ENCODE measurements at places on chromosomes 3 and 15.

DNA sequence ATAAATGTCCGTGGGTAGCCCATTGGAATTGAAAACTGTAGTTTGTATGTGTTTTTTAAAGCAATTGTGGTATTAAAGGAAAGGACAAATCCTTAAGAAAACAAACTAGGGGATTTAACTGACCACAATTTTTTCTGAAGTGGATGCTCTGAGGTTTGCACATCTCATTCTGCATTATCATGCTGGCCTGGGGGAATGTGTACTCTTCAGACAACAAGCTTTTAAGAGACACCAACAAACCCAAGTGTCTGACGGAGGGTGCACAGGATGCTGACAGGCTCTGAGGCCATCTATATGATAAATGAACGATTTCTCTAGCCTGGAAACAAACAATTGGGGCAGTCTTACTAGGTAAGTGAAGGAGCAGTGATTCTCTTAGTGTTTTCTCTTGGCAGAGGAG lies 9.1 kb downstream of the LINS1 start:
- no peak for DNase-seq

DNA sequence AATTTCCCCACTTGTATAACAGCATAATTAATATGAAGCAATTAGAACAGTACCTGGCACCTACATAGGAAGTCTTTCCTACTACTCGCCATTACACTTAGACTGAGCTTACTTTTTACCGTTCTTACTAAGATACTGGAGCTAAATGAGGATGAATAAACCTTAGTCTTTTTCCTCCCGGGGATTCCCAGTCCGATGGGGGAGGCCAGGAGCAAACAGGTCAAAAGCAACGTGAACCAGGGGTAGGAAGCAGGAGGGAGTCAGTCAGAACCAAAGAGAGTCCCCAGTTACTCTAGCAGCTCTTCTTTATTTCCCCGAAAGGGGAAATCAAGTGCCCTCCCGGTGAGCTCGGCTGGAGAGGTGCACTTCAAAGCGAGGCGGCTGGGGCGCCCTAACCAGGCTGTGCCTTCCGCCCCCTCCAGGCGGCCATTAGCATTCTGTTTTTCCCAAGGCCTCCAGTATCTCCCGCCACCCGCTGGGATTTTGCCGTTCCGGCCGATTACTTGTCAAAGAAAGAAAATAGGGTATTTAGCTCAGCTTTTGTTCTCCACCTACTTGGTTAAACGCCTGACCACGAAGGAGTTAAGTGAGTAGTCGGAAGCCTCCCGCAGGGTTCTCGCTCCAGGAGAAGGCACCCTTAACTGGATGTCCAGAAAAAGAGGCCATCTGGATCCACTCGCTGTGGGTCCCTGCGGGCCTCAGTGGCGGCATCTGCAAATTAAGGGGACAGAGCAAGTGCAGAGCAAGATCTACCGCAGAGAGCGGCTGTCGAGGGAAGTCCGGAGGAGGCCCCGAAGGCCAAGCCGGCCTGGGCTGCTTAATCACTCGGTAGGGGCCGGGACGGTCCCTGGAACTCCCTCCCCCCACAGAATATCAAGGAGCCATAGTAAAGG lies 6.3 kb upstream of the EOMES start:
- DNase-seq = no peak

DNA sequence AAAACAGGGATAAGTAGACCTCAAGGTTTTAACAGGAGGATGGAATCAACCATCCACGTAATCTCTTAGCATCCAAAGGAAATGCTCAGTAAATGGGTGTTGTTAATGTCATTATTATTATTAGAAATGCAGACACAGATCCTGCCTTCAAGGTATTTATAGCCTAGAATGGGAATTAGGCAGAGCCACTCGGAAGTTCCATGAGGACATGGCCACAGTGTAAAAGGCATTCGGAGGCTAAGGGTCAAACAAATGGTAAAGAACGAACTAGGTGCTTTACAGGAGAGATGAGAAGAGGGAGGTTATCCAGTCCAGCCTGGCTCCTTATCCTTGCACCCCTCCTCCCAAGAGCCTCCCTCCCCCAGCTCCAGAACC lies 65.0 kb downstream of the SRGAP3 start:
- DNase-seq = no peak

GRCh38 chr3:159208050-159208449 lies 406.2 kb downstream of the MFSD1 start:
- no peak for DNase-seq

- no peak for DNase-seq
Measured at GRCh38 chr15:74055804-74056203, 26.5 kb downstream of the GOLGA6A start.

- DNase-seq = peak; percentile 74
Measured at GRCh38 chr3:58585005-58585786, 8.0 kb upstream of the FAM107A start.

DNA sequence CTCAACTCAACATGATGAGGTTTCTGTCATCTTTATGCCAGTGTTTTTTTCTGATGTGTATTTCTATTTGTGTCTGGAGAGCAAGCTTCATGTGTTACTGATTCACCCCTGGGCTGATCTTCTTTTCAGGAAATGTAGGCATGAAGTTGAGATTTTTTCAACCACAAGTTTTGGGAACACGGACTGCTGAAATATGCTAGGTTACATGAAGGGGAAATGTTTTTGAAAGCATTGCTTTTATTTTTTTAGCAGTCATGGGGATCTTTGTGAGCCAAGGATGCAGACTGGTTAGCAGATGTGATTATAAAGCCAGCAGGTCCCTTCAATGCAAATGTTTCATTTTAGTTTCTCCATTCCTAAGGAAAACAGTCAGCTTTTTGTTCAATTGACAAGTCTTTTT lies 219.3 kb upstream of the COL8A1 start:
- no peak for DNase-seq

DNA sequence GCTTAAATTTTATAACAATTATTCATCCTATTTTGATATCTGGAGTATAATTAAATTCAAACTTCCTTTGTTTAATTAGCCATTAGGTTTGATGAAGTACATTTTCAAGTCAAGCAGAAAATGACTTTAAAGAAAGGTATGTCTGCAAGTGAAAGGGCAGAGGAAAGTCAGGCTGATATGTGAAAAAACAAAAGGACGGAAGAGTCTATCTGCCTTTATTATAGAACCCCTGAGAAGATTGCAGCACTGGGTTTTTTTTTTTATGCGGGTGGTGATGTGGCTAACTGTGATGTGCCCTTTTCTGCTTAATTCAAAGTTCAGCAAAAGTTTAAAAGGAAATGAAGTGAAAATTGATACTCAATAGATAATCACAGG lies 83.2 kb downstream of the COL8A1 start:
- no peak for DNase-seq

DNA sequence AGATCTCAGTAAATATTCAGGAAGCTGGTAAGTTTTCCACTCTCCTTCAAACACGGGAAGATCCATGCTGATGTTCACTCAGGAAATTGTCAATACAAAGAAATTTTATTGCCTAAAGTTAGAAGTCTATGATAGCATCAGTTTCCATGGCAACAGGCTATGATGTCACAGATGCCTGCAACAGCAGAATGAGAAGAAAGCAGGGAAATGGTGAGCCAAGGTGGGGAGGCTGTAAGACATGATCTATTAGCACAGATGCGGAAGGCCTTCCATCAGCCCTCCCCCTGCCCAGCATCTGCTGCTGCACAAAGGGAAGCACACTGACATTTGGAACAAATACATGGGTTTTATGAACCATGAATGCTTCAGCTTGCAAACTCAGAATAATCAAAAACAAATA lies 28.6 kb downstream of the EPHB1 start:
- peak; percentile 5 for DNase-seq

GRCh38 chr3:165642761-165643420 lies 194.3 kb downstream of the BCHE start:
- peak; percentile 4 for DNase-seq

- no peak for DNase-seq
Measured at GRCh38 chr3:178646186-178646862, 110.1 kb downstream of the KCNMB2 start.

- DNase-seq = no peak
Measured at GRCh38 chr3:196377321-196377720, 39.1 kb upstream of the TM4SF19 start.

GRCh38 chr15:68503791-68504680 lies 72.1 kb upstream of the ITGA11 start:
- peak; percentile 58 for DNase-seq

GRCh38 chr15:78265752-78266224 lies 1.4 kb downstream of the DNAJA4 start:
- DNase-seq = no peak

- DNase-seq = no peak
Measured at GRCh38 chr15:28079313-28079969, 19.7 kb downstream of the OCA2 start.

- no peak for DNase-seq
Measured at GRCh38 chr3:4708230-4708629, 215.1 kb downstream of the ITPR1 start.

DNA sequence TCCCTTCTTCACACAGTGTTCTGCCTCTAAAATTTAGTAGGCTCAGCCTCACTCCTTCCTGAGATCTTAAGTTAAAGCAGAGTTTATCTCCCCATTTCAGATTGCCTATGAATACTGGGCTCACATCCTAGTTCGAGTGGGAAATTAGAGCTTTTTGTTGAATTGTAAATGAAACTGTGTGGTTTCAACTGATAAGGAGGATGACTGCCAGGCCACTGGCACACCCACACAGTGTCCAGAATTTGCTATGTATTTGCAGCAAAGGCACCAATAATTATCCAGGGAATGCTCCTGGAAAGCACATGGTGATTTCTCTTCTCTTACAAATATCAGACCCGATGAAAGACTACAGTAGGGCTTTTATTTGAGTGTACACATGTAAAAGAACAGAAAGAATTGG lies 308.1 kb upstream of the COL8A1 start:
- peak; percentile 15 for DNase-seq

DNA sequence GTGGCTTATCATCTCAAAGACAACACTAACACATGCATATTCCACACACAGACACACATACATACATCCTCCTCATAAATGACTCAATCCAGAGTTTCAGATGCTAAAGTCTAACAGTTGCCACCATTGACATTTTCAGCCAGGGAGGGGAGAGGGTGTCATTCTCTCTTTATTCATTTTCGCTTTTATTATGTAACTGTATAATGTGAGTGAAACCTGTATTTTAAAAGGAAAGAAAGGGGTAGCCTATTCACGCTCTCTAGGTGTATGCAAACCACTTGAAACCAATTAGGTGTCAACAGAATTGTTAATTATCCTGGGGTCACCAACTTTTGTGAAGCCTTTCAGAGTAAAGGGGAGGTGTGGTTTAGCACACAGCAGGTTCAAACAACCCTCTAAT lies 1282.9 kb downstream of the ROBO2 start:
- no peak for DNase-seq

DNA sequence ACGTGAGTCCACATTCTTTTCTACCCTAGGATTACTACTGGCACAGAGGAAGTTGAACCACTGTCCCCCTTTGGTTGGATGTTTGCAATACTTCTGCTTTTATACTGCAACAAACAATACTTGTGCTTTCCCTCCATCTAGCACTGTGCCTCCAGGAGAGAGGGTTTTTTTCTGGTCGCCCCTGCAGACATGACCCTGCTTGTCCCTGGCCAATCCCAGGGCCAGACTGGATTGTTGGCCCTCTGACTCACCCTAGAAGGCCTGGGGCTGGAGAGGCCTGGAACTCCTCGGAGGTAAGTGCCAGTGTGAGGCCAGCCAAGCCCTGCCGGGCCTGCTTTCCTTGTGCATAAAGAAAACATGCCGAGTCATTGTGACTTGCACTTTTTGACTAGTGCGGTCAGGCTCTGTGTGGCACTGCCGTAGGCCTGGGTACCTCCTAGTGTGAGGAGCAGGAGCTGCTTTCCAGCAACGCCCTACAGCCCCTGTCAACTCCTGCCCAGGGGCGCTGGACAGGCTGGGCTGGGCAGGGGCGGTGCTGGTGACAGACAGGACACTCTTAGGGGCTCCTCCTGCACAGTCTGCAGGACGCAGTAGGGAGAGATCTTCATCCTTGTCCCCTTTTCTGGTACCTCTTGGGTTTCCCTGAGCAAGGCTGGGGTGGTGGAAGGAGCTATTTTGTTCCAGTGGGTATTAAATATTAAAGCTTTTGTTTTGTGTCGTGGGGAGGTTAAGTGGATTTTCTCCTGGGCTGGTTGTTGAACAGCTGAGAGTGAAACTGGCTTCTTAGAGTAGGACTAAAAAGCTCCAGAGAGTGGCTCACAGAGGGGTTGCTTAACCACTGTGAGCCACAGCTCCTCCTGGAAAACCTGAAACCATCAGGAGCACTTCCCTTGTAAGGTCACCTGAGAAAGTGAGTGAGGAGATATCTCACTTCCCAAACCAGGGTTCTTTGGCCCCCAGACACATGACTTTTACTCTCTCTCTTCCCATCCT lies 14.4 kb upstream of the TKT start:
- peak; percentile 99 for DNase-seq

DNA sequence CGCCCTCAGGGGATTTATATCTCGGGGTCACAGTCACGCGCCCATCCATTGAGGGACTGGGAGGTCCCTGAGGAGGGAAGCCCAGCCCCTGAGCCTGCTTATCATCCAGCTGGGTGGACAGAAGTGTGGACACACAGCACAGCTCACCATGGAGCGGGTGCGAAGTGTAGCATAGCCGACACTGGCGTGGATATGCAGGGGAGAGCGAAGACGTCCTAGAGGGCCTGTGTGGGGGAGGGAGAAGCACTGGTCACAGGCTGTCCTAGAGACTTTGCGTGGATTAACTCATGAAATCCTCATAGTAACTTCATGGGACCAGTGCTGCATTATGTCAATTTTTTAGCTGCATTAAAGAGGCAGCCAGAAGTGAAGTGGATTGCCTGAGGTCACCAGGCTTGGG lies 26.1 kb upstream of the PLXND1 start:
- no peak for DNase-seq

DNA sequence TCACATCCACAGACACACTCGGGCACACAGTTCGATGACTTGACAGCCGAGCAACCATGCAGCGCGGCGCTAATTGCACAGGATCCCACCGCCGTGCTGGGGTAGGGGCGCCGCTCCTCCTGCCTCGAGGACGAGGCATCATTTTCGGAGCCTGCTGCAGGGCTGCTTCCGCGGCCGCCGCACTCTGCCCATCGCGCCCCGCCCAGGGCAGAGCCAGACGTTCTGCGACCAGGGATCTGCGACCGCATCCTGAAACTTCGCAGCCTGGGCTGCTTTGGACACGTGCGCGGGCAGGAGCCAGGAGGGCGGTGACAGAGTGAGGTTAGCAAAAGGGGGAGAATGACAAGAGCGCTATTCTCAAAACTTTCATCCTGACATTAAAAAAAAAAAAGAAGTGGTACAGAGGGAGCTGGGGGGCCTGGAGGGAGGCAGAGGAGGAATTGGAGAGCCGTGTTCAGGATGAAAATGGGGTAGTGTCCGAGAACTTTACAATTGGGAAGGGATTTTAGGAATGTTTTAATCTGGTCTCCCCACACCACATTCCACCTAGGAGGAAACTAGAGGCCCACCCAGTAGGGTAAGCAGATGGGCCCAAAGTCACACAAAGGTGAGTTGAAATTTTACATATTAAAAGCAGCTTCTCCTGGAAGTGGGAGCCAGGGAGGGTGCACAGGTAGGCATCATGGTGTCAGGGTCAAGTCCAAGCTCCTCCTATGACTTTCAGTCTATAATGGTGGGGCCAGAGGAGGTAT lies 15.9 kb downstream of the IGDCC3 start:
- DNase-seq = peak; percentile 23

DNA sequence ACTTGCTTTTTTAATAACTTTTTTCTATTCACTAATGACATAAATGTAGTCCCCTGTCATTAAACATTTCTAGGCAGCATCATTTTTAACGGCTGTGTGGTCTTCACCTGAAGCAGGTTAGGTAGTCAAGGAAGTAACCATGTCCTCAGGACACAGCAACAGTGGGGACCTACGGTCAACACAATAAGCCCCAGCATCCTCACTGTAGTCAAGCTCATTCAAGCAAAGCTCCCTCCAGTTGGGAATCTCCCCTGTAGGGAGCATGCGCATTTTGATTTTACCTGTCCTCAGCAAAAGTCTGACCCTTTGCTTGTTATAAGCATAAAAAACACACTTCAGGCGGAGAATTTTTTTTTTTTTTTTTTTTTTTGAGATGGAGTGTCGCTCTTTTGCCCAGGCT lies 151.4 kb downstream of the SHQ1 start:
- no peak for DNase-seq

Data from hematopoietic multipotent progenitor cell treated with erythropoietin and hydrocortisone succinate and interleukin-3 and kit ligand, for 4 days (in vitro differentiated cells).